ENCODE measurements at places on chromosomes 13 and 19.

- no peak for DNase-seq
These were observed 33.4 kb downstream of the MBD3L2B start for GRCh38 chr19:6987850-6988249.

DNA sequence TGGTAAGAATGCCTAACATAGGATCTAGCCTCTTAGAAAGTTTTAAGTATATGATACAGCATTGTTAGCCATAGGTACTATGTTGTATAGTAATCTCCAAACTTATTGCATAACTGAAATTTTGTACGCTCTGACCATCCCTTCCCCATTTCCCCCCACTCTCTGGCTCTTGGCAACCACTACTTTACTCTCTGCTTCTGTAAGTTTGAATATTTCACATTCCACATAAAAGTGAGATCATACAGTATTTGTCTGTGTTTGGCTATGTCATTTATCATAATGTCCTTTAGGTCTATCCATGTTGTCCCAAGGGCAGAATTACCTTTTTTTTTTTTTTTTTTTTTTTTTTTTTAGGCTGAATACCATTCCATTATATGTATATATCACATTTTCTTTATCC, 396.9 kb downstream of the DLEU7 start:
- DNase-seq: no peak

- DNase-seq: no peak
These were observed 112.5 kb downstream of the COL4A1 start for GRCh38 chr13:110194451-110194850.

DNA sequence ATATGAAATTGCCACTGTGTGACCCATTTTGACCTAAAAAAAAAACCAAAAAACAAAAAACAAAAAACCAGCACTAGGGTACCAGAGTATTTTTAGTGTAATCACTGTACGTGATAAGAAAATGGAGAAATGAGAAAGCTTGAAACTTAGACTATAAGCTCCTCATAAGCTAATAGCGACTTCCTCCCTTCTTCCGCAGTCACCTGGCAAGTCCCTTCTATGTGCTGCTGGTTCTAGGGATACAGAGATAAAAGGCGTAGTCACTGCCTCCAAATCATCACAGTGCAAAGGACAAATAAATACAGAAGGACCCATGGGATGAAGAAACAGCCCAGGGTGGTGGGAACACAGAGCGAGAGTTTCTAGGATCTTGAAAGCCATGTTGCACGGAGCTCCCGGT, 190.3 kb downstream of the TM9SF2 start:
- DNase-seq: no peak

DNA sequence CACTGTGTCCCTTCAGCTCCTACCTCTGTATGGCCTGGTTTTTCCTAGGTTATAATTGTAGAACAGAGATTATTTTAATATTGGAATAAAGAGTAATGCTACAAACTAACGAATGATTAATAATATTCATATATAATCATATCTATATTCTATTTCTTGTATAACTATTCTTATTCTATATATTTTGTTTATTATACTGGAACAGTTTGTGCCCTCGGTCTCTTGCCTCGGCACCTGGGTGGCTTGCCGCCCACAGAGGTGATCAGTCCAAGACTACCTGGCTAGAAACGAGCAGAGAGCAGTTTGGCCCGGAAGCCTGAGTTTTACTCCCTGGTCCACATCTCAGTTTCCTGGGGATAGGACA, 3.9 kb upstream of the SLC27A1 start:
- DNase-seq: no peak

DNA sequence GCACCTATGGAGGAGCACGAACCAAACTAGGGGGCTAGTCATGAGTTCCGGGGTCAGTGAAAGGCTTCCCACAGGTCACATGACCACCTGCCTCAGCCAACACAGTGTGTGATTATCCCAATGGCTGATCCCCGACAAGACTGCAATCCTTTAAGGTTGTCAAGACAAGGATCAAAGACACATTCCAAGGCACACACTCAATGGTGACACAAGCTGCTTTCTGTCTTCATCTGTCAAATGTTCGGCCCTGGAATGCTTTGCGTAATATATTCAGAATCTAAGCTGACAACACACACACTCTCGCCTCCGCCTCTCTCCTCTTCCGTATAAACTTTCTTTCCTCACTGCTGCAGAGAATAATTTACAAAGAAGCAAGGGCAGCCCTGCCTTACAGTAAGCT, 11.7 kb downstream of the RANBP3 start:
- no peak for DNase-seq

GRCh38 chr13:91017669-91018053, 329.8 kb upstream of the MIR17HG start:
- DNase-seq: no peak

GRCh38 chr13:99178636-99179035, 22.0 kb upstream of the UBAC2 start:
- DNase-seq: no peak

- DNase-seq: no peak
These were observed 1433.0 kb downstream of the UQCRFS1 start for GRCh38 chr19:27779954-27780353.

GRCh38 chr19:54178581-54179261, 5.8 kb upstream of the TMC4 start:
- no peak for DNase-seq

GRCh38 chr13:20161275-20161950, 561 bp upstream of the GJA3 start:
- peak; percentile 11 for DNase-seq

- no peak for DNase-seq
These were observed 178.6 kb downstream of the RBM26 start for GRCh38 chr13:79227418-79227817.

DNA sequence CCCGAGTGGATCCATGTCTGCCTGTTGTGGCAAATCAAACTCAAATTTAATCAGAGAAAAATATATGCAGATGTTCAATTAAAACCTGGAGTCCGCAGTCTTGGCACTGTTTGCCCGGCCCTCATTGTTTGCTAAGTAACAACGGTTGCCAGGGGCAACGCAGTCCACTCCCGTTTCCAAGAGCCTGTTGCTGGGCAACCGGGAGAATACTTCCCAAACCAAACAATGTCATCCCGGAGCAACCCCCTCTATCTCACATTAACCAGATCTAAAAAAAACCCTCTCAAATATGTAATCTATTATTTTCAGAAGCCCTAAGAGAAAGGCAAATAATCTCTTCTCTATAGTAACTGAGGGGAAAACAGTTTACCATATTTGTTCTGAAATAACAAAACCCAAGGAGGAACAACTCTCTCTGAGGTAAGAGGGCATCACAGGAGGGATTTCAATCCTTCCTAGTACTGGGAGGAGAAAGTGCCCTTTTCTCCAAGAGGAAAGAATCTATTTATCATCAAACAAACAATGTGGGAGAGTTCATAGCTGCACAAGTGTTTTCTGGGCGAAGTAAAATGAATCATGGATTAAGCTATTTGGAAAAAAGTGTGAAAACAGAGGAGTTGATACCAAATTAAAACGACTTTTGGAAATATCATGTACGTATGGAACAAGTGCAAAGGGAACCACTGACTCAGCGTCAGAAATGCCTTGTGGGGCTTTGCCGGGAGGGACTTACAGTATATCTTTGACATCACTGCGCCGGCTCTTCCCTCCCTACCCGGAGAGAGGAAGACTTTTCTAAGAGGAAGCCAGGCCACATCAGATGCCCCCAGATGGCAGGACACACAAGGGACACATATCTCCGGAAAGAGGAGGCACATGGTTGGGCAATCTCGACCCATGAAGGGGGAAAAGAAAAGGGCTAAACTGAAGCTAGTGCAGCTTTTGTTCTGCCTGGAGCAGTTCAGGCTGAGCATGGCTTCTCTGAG, 43.3 kb downstream of the RFX2 start:
- no peak for DNase-seq

GRCh38 chr13:49292742-49293486, 45.2 kb downstream of the CDADC1 start:
- DNase-seq: no peak

DNA sequence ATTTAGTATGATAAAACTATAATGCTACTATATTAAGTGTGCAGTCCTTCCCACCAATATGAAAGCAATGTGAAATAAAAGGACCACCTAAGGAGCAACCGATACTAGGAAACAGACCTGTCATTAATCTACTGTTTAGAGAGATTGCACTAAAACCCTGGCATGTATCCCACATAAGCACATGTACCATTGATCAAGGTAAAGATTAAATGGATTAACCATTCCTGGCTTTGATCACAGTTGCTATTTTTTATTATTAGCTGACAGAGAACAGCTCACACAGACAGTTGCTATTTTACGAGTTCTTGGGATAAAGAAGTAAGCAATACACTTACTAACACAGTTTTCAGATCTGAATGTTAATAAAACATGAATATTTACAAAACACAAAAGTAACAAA, 57.7 kb upstream of the ZDHHC20 start:
- no peak for DNase-seq

DNA sequence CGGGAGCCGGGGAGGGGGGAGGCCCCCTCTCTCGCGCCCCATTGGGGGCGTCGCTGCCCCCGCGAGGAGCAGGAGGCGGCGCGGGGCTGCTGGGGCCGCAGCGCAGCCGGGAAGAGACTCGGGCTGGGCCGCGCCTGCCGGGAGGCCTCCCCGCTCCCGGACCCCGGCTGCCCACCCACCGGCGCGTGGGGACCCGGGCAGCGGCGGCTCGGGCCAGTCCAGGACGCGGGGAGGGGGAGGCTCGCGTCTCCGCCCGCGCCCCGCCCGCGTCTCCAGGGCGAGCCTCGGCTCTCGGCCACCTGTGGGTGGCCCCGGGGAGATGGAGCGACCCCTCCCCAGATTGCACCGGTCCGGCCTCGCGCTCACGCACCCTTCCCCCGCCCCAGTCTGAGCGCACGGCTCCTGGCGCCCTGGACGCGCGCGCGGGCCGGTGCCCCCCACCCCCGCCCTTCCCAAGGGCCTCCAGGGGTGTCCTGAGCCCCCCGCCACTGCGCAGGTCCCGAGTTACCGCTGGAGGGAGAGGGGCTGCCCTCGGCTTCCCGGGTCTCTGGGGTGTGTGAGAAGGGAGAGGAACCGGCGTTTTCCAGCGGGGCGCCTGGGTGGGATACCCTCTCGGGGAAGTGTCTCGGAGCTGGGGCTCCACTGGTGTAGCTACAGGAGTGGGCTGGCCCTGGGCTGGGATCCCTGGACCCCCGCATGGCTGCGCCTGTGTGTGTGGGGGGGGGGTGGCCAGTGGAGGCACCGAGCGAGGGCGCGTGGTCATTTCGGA, 645 bp downstream of the PALM start:
- no peak for DNase-seq

DNA sequence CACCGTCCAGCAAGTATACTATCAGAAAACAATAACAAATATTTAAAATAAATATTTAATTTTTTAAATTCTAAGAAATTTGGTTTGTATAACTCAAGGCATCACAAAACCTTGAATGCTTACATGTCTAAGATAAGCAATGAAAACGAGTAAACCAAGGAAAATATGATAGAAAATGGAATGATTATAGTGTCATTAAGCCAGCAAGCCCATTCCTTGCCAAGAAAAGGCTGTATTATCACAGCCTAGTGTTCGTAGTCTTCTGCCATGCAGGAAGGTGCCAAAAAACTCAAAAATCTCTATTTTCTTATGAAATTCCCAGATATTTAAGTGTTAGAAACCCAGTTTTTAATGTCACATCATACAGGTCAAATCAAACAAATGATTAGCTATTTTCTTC, 136.4 kb downstream of the STOML3 start:
- no peak for DNase-seq

- no peak for DNase-seq
These were observed 512 bp upstream of the ZNF93 start for GRCh38 chr19:19900139-19900728.

DNA sequence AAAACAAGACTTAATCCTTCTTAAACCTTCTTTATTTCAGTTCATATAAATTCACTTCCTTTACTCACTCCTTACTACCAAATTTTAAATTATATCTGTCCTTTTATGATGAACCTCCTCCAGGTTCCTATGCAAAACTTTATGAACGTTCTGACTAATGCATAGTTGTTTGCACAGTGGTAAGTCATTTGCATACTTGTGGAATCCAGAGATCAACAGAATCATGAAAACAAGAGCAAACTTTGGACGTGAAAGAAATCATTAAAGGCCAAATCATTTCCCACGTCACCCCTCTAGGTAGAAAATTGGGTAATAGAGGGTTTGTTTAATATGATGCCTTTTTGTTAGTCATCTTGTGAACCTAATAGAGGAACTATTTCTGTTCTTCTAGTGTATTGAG, 32.3 kb upstream of the MYCBP2 start:
- DNase-seq: no peak

DNA sequence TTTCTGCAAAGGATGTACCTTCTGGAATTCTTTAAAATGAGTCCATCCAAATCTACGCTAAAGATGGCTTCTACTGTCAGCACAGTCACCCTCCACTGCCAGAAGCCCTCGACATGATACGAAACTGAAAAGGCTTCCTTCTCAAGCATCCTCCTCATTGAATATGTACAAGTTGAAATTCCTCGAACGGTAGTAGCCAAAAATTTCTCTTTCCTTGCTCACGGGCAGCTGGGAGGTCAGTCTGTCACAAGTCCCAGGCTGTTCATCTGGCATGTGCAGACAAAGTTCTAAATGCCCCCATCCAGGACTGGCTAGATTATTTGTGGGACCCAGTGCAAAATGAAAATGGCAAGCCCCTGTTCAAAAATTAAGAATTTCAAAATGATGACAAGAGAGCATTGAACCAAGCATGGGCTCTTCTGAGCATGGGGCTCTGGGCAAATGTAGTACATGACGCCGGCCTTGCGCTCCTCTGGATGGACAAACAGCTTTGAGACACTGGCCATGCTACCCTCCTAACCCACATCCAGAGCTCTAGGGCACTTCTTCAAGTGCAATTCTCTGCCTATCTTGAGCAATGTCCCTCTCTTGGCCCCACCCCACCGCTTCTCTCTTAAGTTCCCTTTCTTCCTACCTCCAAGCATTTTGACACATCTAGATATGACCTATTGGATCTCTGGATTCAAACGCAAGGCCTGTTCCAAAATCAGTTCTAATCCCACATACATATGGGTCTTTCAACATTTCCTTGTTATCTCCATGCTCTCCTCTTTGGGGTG, 78.9 kb upstream of the FLT1 start:
- DNase-seq: no peak

GRCh38 chr13:106534639-106535551, 567 bp downstream of the EFNB2 start:
- no peak for DNase-seq

- no peak for DNase-seq
These were observed 326.3 kb downstream of the DCLK1 start for GRCh38 chr13:35804901-35805300.

DNA sequence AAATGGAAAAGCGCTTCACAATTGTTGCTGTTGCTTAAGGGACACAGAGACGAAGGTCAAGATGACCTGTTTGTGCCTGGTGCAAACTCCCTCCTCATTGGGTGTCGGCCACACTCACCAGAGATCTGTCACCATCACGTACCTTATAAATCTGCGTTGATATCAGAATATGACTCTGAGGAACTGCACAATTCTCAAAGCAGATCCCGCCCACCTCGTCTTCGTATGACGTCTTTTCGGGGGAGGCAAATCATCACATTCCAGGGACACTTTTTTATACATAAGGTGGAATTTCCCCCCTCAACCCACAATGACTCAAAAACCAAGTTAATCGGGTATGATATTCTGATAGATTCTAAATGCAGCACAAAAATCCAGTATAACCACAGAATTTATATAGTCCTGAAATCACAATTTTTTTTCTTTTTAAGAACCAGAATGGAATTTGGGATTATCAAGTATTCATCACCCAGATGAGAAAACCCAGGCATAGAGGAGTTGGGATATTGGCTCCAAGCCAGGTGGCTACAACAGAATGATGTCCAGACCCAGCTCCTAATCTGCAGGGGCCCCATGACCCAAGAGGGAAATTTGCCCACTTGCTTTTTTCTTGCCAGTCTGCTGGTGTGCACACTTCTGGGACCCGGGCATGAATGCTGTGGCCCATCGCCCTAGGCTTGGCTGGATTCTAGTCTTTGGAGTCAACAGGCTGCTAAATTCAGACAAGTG, 50.6 kb upstream of the MTIF3 start:
- no peak for DNase-seq
